ENCODE measurements at places on chromosomes 7 and 10.

GRCh38 chr7:479115-479947 is 40.3 kb downstream of the PDGFA start:
- DNase-seq: no peak

DNA sequence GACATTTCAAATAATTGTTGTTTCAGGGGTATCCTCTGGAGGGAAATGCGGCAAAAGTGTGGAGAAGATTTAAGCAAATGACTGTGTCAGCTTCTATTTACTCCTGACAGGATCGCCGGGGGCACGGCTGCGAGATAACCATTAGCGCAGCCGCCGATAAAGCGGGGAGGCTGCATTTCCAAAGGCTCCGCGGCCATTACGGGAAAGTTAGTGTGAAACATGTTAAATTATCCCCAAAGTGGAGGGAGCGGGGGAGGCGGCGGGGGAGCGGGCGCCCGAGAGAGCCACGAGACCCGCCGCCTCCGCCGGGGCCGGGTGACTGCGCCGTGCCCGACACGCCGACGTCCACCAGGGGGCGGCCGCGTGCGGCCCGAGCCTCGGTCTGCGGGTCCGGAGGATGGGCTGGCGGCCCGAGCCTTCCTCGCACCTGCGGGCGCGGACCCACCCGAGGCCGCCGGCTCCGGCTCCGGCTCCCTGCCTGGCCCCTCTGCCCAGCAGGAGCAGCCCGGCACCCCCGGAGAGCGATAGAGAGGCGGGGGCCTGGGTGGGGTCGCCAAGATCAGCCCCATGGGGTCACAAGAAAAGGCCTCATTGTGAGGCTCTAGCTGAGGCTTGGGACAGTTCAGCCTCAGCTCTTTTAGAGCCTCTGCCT is 74.4 kb upstream of the PAX2 start:
- DNase-seq: no peak

DNA sequence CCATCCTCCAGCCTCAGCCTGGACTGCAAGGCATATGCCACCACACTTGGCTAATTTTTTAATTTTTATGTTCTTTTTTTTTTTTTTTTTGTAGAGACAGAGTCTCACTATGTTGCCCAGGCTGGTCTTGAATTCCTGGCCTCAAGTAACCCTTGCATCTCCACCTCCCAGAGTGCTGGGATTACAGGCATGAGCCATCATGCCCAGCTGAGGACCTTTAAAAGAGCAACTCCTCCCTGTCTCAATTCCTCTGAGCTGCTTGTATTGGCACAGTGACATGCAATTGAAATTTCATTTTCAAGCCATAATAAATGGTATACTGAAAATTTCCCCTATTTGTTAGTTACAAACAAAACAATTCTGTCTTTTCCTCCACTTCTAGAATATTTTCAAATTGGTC is 19.5 kb downstream of the DNAJB9 start:
- no peak for DNase-seq

GRCh38 chr10:128218161-128218560 is 91.9 kb upstream of the MKI67 start:
- no peak for DNase-seq

GRCh38 chr10:11720260-11720741 is 21.9 kb upstream of the ECHDC3 start:
- DNase-seq: no peak

DNA sequence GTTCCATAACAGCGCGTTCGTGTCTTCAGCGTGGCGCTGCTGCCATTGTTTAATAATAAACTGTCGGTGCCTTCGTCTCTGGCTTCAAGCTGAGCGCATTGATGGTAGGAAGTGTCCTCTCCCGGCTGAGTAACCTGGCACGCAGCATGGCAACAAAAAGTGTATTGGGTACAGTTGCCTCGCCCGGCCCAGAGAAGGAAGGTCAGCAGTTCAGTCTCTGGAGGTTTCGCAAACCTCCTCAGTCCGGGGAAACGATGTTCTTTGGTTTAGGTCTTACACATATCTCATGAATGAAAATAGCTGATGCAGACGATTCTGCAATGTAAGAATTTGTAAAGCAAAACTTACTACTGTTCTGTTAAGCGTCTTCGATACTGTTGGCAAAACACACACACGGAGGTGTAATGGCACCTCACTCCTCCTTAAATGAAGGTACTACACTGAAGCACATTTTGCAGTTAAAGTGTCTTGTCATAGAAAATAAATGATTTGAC is 739 bp upstream of the CCDC186 start:
- peak; percentile 12 for DNase-seq

DNA sequence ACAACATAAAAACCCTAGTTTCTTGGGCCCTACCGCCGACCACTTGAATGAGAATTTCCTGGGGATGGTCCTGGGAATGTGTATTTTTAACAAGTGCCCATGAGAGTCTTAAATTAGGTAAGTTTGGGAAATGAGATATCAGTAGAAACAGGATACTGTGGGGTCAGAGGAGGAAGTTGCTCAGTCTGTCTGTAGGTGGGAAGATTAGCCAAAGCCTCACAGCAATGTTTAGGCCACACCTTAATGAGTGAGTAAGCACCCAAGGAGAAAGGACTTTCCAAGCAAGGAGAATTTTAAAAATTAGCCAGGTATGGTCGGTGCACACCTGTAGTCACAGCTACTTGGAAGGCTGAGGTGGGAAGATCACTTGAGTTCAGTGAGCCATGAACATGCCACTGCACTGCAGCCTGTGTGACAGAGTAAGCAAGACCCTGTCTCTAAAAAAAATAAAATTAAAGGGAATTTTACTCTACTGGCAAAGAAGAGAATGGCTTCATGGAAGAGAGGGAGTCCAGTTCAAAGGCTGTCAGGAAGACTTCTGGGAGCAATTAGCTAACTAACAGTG is 31.9 kb downstream of the PAPSS2 start:
- DNase-seq: no peak

GRCh38 chr7:21850531-21851285 is 95.0 kb downstream of the CDCA7L start:
- peak; percentile 89 for DNase-seq

DNA sequence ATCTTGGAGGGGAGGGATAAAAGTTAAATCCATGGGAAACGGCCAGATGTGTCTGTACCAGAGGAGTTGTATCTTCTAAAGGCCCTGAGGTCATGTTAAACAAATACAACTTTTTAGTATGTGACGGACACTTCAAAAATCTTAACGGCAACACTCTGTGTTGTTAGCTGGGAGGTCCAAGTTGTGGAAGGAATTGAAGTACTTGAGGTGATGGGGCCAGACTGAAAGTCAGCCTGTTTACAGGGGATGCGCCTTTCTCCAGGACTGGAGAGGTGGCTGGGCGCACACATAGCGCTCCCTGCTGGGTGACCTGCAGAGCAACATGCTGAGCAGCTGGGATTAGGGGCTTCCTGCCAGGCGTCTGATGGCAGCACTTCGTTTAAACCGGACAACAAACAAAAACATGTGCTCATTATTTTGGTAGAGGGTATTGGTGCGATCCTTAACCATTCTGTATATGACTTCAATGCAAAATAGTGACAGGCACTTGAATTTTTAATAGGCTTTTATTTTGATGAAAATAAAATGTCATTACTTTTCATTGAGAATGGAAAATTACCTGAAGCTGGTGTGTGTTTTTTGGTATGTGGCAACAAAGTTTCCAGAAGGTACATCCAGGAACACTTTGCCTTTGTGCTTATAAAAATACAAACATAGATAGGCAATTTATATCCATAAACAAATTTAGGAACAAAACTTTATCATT is 198.2 kb downstream of the MLLT10 start:
- DNase-seq: peak; percentile 68

- peak; percentile 47 for DNase-seq
These were observed 119.4 kb downstream of the VIPR2 start for GRCh38 chr7:159025161-159025779.

GRCh38 chr10:124622158-124622557 is 122.0 kb downstream of the FAM53B start:
- DNase-seq: no peak

- no peak for DNase-seq
These were observed 41.6 kb downstream of the HK1 start for GRCh38 chr10:69319841-69320316.

- DNase-seq: peak; percentile 82
These were observed 155.9 kb downstream of the ATE1 start for GRCh38 chr10:121771966-121772365.

GRCh38 chr10:119541459-119542356 is 811 bp downstream of the RGS10 start:
- no peak for DNase-seq
